ENCODE measurements at places on chromosomes 1 and 21.

- DNase-seq: no peak
Measured at GRCh38 chr1:10621906-10622305, 147.2 kb downstream of the PEX14 start.

- peak; percentile 80 for DNase-seq
Measured at GRCh38 chr1:179953974-179954492, 577 bp upstream of the CEP350 start.

DNA sequence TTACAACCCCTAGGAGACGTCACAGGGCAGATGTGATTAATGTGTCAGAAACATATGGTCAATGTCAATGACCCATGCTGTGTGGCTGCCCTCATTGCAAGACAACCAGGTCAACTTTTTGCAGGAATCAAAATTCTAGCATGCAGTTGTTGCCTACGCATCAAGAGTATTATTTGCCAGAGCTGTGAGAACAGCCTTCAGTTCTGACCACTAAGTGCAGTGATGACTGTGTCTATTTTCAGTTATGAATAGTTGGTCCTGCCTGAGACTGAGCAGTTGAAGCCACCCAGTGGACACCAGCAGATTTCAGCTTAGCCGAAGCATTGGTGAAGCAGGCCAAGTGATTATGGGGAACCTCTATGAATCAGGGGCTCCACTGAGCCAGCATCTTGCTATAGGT lies 47.3 kb downstream of the LYPLAL1 start:
- no peak for DNase-seq

DNA sequence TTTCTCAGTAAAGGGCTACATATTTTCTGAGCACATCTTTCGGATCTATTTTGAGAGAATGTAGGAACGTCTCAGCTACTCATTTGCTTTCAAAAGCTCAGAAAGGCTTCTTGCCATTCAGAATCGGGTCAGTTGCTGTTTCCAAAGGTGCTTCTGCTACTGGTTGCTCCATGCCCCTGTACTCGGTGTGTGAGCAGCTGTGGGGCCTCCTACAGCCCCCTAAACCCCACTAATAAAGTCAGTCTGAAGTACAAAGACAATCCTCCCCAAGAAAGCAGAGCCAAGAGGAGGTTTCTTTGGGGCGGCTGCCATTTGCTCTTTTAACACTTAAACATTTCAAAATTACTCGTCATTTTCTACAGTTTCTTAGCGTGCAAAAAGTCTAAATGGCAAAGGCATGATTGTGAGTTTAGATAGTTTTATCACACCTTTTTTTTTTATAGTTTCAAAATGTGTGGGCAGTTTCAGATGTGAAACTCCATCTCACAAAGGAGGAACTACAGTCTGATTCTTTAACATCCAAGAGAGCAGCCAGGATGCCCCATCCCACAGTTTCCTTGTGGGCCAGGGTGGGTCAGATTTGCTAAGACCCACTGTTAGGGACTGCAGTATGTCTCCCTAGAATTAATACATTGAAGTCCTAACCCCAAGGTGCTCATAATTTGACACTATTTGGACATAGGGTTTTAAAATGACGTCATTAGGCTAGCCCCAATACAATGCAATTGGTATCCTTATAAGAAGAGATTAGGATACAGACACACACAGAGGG lies 4.1 kb downstream of the RUNX1 start:
- DNase-seq: peak; percentile 57

DNA sequence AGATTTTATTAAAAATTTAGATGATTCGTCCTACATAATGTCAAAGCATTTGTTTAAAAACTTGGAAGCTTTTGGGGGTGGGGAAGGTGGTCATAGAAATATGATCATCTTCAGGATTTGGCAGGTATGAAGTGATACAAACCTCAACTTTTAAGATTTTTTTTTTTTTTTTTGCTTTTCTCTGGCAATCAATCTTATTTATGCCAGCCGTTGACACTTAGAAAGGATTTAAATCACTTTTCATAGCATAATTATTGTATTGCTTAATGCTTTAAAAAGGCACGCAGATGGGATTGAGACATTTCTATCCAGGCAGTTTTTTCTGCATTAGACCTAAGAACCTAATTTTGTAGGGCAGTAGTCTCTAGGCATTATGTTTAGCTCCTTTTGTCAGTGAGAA lies 19.7 kb downstream of the MRPS6 start:
- DNase-seq: no peak

DNA sequence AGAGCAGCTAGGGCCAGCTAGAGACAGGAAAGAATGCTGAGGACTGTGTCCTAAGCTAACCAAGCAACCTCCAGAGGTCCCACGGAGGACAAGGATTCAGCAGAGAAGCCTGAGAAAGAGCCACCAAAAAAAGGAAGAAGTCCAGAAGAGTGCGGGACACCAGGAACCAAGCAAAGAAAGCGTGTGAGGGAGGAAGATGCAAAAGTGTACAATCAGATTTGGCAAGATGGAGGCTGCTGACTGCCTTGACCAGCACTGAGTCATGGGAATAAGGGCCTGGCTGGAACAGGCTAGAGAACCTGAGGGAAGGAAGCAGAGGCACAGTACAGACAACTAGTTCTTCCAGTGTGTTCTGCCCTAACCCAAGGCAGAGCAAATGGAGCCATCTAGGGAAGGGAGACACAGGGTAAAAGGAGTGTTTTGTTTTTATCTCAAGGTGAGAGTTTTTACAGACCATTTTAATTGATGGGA lies 18.5 kb downstream of the TP53BP2 start:
- DNase-seq: peak; percentile 59

- DNase-seq: no peak
Measured at GRCh38 chr21:26020510-26020909, 150.1 kb downstream of the APP start.

- peak; percentile 58 for DNase-seq
Measured at GRCh38 chr1:115980998-115981993, 5.0 kb downstream of the SLC22A15 start.

DNA sequence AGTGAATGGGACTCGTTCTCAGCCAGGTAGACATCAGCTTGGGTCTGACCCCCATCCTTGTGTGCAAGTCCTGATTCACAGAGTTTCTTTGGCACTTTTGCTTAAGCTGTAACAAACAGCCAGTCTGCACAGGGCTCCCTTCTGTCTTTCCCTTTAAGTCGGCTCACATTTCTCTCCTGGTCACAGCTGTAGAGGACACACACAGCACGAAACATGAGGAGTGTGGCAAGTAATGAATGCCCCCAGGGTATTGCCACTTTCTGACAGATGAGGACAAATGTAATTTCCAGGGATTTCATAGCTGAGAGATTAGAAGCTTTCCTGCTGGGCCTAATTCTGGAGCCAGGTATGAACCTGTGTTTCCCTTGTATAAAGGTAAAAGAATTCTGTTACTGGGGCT lies 423.5 kb downstream of the KIF26B start:
- no peak for DNase-seq

DNA sequence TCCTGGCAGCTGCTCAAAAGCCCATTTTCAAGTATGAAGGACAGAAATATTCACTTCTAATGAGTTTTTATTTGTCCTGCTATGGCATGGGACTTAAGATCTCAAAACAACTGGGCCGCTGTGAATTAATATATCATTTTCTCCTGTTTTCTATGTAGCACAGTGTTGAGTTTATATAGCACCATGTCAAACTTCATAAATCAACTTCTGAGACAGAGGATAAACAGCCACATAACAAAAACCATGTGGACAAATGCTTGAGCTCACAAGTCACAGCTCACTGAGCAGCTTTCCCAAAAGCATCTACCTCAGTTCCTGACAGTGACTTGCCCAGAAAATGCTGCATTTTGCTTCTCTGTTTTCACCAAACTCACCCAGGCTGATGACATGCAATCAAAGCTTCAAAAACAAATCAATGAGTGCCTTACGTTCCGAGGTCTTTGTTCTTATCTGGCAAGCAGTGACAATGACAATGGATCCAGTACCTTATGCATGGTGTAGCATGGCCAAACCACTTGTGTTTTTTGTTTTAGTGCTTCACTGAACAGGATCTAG lies 722.6 kb downstream of the LRRIQ3 start:
- DNase-seq: no peak

GRCh38 chr1:67838180-67838910 lies 5.1 kb upstream of the GNG12 start:
- DNase-seq: no peak

GRCh38 chr1:93489756-93490155 lies 41.8 kb downstream of the FNBP1L start:
- no peak for DNase-seq

- DNase-seq: no peak
Measured at GRCh38 chr1:35178874-35179380, 14.0 kb downstream of the SFPQ start.

- DNase-seq: no peak
Measured at GRCh38 chr1:58683519-58683918, 16.3 kb downstream of the MYSM1 start.

DNA sequence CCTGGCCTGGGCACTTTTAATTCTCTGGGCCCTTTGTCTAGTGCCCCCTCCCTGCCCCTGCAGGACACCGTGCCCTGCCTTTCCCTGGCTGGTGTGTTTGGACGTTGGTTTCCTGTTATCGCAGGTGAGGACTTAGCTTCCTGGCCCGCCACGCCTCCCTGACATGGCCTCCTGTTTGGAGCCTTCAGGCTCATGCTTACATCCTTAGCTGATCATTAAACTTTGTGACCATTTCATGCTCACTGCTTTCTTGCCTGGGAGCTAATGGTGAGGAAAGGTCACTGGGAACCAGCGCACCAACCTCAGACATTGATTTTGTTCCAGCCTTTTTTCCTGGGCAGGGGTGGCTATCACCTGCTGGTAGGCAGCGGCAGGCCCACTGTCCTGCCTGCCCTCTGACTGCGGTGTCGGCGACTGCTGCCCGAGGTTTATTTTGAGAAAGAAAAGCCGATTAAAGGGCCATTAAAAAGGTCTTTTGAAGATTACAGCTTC lies 3.7 kb downstream of the PFKL start:
- no peak for DNase-seq

DNA sequence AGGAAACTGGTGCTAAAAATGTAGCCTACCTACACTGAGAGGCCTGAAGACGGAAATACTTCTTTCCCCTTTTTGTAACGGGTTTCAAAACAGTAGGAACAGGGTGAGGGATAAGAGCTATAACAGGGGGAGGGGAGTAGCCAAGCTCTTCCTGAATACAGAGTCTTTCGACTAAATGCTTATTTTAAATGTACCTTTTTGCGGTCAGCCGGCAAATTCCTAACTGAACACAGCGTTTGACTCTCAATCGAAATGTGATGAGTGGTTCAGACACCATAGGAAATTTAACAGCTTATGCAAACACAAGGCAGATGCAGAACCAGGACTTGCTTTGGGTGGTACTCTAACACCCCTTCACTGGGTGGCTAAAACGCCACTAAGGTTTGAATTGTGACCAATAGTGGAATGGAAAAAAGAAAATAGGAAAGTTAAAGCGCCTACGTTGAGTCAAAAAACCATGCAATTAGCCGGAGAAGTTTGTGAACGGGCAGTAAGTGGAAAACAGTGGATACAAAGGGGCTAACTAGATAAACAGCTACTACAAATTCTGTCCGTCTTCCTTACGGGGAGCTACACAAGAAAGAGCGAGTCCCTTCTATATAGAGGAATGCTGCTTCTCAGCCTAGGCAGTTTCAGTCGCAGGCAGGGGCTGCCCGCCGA lies 1.7 kb downstream of the EGLN1 start:
- peak; percentile 66 for DNase-seq

GRCh38 chr1:12179111-12179519 lies 12.3 kb downstream of the TNFRSF1B start:
- DNase-seq: peak; percentile 14

DNA sequence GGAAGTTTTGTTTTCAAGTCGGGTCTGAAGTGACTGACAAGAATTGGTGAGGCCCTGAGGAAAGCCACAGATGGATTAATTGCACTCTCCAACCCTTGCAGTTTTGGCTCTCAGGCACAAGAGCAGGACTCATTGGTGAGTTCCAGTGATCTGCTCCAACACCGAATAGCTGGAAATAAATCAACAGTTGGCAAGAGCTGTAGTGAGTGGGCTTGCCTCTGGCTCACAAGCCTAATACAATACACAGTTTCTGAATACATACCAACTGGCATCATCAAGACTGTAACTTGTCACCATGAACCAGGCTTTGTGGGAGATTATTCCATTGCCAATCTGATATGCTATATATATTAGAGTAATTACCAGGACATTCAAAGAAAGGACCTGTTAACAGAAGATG lies 131.6 kb downstream of the GRIK1 start:
- DNase-seq: no peak

DNA sequence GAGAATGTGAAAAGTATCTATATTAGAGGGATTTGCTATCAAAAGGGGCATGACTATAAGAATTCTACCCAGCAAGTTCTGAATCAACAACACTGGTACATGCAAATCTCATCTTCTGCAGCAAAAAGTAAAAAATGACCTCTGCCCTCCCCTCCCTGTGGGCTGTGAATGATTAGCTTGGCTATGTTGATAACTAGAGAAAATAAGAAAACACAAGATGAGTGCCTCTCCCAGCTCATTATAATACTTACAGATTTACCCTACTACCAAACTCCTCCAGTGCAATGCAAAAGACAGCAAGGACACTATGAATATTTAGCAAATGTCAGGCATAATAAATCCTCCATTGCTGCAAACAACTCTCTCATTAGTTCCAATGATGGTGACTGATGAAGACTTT lies 102.4 kb downstream of the SLC45A1 start:
- DNase-seq: no peak

- DNase-seq: no peak
Measured at GRCh38 chr21:35840949-35841348, 219.4 kb downstream of the SETD4 start.

DNA sequence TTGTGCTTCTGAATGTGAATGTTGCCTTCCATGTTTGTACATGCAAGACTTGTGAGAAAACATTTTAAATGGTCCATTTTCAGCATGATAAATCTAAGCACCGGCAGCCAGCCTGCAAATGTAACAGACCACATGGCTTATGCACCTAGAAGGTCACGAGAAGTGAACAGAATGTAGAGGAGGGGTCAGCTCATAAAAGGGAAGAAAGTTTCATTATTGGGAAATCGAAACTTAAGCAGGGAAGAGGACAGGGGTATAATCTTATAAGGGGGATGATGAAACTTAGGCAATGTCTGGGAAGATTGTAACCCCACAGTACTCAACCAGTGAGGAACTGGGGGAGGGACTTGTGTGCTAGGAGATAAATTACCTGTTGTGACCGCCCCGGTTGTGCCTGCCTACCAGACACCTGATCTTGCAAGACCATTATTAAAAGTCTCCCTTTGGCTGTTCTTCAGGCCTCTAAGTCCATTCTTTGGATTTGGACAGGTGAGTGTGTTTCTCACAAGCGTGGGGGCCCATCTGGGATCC lies 37.7 kb upstream of the VN1R5 start:
- DNase-seq: peak; percentile 90

- no peak for DNase-seq
Measured at GRCh38 chr1:198558402-198558801, 17.9 kb upstream of the ATP6V1G3 start.

Measured in MV-4-11 (cell line).